ENCODE measurements at places on chromosomes 4 and X.

- DNase-seq = no peak
These were observed 659.7 kb downstream of the CENPC start for GRCh38 chr4:66885501-66886165.

- DNase-seq = no peak
These were observed 34.6 kb downstream of the MAP9 start for GRCh38 chr4:155342142-155342541.

GRCh38 chrX:41035582-41035981 lies 49.7 kb upstream of the USP9X start:
- no peak for DNase-seq

- no peak for DNase-seq
These were observed 9.1 kb upstream of the GASK1B start for GRCh38 chr4:158181906-158182305.

- no peak for DNase-seq
These were observed 69.6 kb downstream of the WNK3 start for GRCh38 chrX:54288277-54288676.

DNA sequence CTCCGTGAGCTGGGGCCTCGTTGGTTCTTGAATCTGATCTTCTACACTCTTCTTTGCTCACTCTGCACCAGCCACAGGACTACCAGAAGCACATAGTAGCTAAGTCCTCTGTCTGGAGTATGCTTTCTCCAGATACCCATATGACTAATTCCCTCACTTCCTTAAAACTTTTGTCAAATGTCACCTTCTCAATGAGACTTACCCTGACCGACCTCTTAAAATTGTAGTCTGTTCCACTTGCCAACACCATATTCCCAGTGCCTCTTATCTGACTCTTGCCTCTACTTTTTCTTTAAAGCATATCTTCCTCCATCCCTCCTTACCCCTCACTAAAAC lies 10.0 kb downstream of the PARM1 start:
- DNase-seq = no peak

- no peak for DNase-seq
These were observed 64.0 kb downstream of the SMAD1 start for GRCh38 chr4:145545538-145546174.

DNA sequence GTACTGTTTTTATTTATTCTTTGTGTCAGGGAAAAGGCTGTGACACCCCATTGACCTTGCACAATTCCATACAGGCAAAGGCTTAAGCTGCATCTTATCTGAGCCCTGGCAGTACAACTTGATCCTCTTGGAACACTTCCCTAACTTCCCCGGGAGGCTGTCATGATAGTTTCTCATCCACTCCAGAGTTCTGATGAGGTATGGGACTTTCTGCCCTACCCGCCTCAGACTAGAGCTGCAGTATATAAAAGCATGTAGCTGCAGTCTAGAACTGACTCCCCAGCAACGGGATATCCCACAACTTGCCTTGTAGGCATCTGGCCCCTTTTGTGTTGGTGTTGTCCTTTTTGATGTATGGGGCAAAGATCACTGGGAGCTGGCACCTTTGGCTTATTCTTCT lies 72.7 kb downstream of the FNIP2 start:
- DNase-seq = no peak

DNA sequence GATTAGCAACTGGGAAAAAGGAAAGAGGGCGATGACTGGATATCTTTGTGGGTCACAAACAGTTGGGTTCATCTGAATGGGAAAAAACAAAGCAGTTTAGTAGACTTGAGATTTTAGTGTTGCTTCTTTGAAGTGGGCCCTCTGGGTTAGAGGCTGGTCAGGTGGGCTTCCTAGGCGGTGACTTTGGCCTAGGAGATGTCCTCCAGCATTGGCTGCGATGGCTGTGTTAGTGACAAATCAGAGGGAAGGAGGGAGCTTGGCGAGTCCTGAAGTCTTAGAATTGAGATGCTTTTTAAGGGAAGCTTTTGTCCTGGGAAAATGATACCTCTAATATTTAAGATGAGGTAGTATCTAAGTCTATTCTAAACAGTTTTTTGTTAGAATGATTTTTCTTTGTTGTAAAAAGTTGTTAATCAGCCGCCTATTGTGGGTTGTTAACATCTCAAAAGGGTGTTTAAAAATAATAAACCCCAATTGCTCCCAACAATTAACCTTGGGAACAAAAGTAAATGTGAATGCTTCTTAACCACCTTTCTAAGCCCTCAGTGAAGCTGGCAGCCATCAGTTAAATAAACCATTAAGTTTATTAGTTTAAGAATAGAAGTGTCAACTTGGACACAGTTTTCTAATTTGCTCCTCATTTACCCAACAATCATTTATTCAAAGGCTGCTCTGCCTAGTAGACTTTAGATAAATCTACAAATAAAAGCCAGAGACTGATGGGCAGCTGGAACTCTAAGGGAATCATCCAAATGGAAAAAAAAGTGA lies 31.7 kb downstream of the DLG3 start:
- DNase-seq = no peak
